ENCODE measurements at places on chromosomes 13 and 19.

DNA sequence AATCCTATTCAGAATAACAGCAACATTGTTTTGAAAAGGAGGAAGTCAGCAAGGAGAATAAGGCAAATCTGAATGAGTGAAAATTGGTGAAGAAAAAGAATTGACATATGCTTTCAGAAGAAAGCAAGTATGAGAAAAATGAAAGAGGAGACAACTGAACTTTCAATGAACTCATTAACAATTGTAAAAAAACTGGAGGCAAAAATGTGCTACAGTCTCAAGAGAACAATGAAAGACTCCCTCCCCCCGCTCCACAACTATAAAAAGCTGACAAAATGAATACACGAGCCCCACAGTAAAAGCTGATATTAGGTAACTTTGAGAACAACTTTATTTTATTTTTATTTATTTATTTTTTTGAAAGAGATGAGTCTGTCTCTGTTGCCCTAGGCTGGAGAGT lies 373.1 kb downstream of the DIAPH3 start:
- no peak for DNase-seq

DNA sequence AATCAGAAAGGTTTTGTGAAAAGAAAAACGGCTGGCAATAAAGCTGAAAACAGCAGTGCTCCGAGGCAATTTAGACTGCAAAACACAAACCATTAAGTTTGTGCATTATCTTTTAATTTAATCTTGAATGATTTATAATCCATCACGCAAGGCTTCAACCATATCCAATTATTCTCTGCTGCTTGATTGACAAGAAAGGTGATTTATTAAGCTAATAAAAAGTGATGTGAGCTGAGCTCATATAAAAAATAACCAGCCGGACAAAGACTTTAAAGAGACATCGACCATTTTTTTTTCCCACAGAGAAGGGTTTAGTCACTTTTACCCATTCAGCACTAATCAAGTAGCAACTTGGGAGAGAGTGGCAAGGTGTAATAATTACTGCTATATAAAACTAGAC lies 33.6 kb downstream of the TSHZ3 start:
- no peak for DNase-seq

DNA sequence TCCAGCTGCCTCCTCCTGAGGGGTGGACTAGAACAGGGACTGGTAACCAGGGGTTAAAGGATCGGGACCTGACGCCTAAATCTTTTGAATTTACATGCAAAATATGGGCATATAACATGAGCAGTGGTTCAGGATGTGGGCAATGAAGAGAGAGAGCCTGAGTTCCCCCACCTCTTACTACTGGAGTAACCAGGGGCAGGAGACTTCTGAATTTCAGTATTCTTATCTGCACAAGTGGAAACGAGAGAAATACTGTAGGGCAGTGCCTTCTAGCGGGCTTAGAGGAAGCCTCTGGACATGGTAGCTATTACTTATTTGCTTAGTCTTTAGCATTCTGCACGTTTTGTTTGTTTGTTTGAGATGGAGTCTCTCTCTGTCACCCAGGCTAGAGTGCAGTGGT lies 26.3 kb downstream of the BCAT2 start:
- DNase-seq, result no peak

DNA sequence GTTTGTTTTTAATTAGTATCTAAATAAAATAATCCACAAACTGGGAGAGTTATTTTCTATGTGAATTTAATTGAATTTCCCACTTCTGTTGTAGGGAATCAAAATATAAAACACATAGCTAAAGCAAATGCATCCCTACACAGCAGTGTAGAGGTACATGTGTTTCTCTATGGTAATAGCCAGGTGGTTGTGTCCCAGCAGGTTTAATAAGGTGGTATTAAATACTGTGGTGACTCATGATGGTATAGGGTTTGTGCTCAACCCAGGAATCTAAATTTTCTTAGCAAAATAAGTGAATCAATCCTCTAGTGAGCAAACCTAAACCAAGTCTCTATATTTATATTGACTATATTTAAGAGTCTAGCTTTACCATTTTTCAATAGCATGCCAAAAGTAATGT lies 30.0 kb downstream of the PCDH9 start:
- no peak for DNase-seq

DNA sequence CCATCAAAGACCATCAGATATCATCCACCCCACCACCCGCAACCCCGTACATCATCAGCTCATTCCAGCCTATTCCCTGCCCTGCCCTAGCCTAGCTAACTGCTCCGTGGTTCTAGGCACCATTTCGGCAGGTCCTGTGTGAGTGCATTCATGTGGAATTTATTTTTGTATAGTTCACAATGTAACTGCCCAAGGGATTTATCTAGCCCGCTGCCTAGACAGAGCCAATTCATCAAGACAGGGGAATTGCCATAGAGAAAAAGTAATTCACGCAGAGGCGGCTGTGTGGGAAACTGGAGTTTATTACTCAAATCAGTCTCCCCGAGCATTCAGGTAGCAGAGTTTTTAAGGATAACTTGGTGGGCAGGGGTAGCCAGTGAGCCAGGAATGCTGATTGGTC lies 109.2 kb upstream of the UBL3 start:
- no peak for DNase-seq

DNA sequence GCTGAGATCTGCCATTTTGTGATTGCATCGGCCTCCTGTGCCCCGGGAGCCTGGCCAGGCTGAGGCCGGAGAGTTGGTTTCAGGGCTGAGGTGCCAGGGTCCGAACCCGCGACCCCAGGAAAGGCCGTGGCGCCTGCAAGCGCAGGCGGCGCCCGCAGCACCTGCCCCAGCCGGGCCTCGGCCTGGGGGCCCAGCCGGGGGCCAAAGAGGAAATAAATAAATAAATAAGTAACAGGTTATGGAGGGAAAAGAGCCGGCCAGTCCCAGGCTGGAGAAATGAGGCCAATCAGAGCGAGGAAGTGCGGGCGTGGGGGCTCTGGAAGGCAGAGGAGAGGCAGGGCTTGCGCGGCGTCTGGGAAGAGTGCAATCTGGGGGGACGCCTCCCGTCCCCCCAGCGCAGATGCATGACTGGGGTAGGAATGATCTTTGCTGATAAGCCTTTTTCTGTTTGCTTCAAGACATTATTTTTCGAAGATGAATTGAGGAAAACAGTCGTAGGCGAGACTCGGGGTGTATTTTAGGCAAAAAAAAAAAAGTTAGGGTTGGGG lies 145.6 kb upstream of the ZNF536 start:
- no peak for DNase-seq

DNA sequence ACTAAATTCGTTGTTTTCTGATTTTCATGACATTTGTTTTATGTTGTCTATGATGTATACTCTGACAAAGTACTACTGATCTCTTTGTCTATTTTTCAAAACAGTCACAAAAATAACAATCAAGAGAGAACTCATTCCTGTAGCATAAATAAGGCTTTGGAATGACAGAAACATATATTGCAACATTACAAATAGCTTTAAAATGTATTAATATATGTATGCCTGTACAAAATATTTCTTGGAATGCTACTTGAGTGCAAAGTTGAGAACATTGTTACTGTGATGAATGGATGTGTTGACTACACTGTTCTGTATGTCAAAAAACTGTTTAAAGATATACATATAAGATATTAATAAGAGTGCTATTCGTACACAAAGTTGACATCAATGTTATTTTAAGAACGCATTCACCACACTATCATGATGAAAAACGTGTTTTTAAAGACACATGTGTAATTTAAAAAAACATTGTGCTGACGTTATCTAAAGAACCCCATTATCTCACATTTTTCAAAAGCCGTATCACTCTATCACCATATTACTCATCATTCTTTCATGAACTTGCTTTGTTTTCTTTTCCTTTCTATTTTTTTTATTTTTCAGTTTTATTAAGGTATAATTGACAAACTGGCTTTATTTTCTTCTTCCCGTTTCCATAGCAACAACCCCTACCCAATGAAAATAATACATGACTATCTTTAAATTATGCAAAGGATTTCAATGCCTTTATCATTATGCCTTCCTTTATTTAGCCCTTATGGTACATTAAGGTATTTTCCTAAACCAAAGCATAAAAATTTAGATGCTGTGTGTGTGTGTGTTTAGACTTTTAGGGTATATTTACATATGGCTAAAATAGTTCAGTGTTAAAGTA lies 918.8 kb downstream of the SLITRK1 start:
- DNase-seq, result no peak

DNA sequence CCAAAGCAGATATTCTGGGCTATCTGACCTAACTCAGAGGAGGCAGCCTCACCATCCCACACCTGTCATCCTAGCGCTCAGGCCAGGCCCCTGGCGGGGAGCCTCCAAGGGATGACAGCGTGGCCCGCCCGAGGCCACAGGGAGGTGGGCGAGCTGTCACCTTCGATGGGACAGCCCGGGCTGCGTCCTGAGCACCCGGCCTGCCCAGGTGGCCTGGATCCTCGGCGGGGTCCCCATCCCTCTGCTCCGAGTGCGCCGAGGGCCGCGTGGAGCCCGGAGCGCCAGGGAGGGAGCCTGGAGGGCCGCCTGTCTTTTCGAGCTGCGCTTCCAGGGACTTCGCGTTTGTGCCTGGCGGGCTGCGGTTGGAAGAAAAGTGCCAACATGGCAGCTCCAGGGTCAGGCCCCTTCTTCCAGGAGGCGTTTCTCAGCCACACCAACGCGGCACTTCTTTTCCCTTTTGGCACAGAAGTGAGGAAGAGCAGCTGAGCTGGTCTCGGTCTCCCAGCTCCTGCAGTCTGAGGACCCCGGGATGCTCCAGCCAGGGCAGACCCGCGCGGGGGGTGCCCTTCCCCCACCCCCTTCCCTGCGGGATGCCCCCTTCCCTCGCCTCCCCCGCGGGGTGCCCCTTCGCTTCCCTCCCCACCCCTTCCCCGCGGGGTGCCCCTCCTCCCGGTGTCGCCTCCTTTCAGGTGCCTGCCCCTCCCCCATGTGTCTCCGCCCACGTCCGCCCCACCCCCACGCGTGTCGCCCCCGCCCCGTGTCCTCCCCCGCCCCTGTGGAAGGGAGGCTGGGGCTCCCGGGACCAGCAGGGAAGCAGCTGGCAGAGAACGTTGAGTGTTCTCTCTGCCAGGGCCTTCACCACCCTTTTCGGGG lies 42.3 kb downstream of the GJA3 start:
- DNase-seq, result peak; percentile 44

GRCh38 chr19:3506384-3507340 lies 551 bp downstream of the FZR1 start:
- peak; percentile 26 for DNase-seq

DNA sequence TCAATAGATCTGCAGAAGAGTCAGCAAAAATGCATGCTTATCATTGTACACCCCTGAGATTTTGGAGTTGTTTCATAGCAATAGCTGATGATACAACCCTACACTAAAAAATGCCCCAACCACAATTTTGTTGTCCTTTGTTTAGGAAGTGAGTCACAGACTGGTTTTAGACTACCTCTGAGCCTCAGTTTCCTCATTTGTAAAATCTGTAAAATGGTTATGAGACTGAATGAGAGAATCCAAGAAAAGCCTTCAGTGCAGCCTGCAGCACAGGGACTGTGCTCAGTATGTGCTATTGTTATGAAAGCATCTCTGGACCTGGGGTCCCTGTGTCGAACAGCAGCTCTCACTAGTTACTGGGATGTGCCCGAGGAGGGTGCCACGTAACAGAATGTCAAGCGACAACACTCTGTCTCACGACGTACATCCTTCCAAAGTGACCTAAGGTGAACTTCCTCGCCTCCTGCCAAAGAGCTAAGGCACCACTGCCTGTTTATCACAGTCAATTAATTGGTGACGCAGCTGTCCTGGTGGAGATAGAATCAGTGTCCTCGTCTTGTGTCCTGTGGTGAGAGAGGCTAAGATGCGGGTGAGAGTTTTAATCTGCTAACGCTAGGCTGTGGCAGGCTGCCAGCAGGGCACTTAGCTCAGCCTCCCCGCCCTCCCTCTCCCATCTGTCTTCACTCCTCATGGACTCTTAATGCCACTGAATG lies 18.1 kb downstream of the DHRS12 start:
- DNase-seq, result no peak

DNA sequence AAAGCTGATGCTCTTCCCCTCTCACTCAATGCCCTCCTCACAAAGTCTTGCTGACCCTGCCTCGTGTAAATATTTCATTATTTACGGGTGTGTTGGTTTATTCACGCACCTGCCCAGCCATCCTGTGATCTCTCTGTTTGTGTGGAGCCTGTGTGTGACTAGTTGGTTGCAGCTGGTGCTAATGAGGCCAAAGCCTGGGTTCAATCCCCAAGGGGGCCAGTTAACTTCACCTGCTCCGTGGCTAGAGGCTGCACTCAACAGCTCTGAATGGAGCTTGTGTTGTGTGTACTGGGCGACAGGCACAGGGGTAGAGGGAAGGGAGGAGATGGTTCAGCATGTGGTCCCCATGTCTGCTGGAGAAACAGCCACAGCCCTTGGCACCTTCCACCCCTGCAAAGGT lies 109.5 kb downstream of the DNAJC15 start:
- DNase-seq, result no peak

DNA sequence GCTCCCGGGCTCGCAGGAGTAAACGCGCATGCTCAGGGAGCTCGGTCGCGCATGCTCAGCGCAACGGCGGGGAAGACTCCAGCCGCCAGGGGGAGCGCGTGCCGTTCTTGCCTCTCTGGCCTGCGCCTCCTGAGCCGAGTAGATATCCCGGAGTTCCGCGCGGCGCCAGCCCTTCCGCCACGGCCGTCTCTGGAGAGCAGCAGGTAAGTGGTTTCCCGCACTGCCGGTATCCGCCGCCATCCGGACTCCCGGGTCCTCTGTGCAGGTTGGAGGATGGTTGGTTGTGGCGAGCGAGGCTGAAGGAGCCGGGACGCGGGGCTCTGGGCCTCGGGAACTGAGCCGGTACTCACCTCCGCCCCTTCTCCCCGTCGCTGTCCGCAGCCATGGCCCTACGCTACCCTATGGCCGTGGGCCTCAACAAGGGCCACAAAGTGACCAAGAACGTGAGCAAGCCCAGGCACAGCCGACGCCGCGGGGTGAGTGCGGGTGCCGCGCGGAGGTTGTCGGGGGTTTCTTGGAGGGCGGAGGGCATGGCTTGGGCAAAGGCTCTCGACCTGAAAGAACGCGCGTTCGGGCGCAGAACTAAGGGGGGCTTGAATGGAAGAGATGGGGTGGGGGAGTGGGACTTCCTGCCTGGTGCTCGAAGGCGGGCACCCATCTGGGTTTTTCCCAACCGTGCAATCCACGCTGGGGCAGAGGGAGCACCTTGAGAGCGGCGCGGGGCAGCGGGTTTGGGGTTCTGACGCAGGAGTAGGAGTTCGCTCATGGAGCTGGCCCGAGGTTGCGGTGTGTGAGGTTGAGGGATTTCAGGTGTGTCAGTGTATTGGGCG lies at the start of gene RPL36:
RPL36 (plus strand) TSS at position 171 of the 830 bp plus-strand sequence; CDS start at position 384, 213 bp downstream.
- peak; percentile 98 for DNase-seq
